ENCODE measurements at places on chromosomes 1 and 21.

DNA sequence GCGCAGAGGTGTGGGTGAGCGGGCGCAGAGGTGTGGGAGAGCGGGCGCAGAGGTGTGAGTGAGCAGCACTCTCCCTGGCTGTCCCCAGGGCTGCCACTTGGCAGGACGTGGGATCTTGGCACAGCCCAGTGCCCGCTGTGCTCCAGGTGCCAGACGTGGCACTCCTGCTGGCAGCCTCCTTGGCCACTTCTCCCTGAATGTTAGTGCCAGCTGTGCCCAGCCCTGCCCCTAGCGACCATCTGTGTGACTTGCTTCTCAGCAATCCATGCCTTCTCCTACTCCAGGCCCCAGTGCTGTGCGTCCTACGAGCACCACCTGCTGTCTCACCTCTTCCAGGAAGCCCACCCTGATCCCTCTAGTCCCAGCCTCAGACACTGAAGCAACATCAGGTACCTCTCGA is 30.5 kb downstream of the KRTAP10-1 start:
- DNase-seq = no peak

DNA sequence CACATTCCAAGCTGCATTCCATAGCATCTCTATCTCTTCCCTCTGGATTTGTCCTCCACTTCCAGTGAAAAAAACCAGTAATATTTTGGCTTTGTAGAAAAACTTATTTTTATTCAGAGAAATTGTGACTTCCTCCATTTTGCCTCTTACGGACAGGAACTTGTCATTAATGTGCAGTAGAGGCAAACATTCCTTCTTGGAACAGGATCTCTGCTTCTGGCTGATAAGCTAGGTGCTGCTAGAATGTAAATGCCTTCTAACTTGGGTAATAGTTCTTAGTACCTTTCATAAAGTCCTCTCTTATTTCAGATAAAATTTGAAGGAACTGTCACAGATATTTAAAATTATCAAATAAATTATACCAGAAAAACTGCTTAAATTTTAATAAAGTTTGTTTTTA is 707.8 kb downstream of the USP25 start:
- no peak for DNase-seq

- DNase-seq = no peak
These were observed 941 bp downstream of the ELAVL4 start for GRCh38 chr1:50109647-50110075.

- no peak for DNase-seq
These were observed 83.9 kb downstream of the MAST2 start for GRCh38 chr1:45887156-45887842.

- no peak for DNase-seq
These were observed 453.2 kb downstream of the PTPRU start for GRCh38 chr1:29689372-29690030.
